Mesendoderm (in vitro differentiated cells): ENCODE measurements at places on chromosomes 2 and 18.
A peak's percentile ranks its signal among the peaks of the same experiment; 100 is the strongest.

- no peak for DNase-seq
These were observed 76.0 kb downstream of the DPP4 start for GRCh38 chr2:161997916-161998471.

DNA sequence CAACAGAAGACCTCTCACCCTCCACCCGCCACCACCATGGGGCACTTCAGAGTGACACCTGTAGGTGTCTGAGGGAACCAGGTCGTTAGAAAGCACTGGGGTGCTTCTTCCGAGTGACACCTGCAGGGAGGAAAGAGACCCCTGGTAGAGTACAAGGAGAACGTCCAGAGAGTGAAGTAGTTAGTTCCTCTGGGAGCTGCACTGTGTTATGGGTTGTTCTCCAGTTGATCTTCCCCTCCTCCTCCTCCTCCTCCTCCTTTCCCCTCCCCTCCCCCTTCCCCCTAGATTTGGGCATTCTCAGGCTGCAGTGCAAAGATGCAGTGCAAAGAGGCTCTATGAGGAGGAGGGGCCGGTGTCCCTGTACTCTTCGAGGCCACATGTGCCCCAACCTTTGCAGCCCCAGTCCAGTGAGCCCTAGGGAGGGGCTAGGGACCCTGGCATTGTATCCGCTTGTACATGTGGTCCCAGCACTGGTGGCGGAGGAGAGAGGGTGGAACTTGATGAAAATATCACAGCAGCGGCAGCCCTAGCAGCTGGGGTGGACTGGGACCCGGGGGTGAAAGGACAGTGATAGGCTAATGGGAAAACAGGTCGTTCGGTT is 850 bp downstream of the DNAJB2 start:
- DNase-seq, result no peak

DNA sequence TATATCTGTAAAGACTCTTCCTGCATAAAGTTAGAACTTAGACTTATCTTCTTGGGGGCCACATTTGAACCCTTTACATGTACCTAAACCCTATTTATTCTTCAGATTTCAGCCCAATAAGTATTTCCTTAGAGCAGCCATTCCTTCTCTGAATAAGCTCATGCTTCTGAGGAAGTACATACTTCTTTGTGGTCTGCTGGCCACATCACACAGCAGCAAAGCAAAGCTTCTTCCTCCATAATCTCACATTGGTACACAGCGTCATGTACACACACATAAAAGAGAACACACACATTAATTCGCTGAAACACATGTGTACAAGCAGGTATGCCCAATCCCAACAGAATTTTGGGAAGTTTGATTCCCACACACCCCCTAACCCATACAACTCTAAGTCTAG is 331.0 kb downstream of the CDH2 start:
- DNase-seq, result no peak

DNA sequence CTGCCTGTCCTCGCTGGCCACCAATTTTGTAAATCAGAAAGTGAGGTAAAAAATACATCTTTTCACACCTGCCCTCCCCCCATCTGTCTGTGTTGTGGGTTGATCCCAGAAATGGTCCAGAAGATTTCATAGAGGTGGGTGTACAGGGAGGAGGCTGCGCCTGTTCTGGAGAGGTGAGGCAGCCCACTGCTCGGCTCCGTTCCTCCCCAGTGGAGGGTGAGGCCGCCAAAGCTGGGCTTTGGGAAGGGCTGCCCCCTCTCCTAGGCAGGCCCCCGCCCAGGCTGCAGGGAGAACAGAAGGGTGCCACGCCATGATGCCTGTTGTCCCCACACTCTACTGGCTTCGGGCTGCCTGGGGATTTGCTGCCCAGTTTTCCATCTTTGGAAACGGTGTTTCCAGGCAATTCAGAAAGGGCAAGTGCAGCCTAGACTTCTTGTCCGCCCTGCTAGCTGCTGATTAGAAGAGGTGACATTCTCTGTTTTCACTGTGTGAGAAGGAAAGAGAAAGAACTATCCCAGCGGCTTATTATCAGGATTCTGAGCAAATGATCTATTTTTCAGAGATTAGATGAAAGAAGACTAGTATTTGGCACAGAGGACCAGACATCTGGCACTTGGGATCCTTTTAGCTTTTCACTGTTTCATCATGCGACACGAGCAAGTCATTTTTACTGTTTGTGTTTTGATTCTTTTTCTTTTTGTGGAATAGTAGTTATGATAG is 18.7 kb downstream of the SMARCAL1 start:
- DNase-seq, result no peak

DNA sequence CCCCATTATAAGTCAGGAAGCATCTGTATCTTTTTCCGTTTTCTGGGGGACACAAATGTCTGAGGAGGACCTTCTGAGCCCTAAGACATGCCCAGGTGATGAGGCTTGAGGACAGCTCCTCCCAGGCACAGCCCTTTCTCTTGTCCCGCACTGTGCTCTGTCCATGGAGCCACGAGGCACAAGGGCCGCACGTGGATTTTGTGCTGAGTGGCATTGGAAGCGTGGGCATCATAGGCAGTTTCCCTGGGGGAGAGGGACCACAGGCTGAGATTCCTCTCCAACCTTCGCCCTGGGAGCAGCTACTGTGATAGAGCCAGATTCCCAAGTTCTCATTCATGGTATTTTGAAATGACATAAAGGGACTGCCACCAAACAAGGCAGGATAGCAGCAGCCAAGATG is 139.9 kb downstream of the SH3RF3 start:
- DNase-seq, result no peak

DNA sequence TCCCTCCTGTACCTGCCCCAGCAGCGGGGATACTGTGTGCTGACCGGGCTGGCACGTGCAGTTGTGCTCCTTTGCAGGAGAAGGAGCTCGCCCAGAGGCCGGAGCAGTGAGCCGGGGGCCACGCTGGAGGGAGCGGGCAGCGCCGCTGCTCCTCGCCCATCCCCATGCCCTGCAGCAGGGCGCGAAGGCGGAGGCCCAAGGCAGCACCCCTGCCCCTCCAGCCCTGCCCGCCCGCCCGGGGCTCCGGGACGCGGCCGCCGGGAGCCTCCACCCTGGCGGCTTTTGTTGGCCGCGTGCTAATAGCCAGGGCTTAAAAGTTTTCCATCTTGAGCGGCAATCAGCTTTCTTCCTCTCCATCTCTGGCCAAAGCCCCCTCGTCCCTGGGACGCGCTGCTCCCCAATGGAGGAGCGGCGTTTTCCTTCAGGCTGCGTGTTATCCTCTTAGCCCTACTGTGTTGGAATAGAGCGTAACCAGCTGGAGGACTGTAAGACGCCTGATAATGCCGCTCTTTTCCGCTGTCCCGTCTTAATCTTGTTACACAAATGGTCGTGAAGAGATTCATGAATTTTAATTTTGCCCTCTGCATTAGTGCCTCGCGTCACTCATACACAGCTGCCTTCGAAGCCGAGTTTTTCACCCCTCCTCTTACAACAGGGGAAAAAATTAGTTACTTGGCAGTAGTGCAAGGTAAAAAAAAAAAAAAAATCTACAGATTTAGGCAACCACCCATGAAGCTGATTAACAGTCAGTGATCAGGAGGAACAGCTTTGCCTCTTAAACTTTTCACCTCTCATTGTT is 172.9 kb upstream of the SIX3 start:
- peak; percentile 61 for DNase-seq

GRCh38 chr2:240235811-240236210 is 95.4 kb upstream of the OTOS start:
- DNase-seq, result no peak

- no peak for DNase-seq
These were observed 45.5 kb downstream of the CDC42EP3 start for GRCh38 chr2:37625796-37626571.

GRCh38 chr2:190088917-190089316 is 26.4 kb upstream of the MSTN start:
- peak; percentile 71 for DNase-seq

DNA sequence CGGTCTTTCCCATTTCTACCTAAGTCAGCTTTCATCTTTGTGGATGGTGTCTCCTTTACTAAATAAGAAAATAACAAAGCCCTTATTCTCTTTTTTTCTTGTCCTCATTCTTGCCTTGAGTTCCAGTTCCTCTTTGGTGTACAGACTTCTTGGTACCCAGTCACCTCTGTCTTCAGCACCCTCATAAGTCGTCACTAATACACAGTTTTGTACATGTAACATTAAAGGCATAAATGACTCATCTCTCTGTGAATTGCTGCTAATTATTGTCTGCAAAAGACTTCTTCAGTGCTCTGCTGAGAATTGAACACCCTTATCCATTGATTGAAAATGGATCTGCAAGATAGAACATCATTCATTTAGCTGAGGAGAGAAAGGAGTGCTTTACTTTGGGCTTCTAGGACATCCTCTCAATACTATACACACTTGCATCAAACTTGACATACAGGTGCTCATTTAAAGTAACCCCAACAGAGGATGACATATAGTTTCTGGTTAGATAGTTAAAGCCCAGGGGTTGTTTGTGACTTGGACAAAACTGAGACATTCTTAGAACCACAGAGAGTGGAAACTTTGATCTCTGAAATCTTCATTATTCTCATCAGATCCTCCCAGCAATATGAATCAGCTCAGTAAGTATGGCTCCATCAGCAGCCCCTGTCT is 97.0 kb downstream of the XRCC5 start:
- DNase-seq, result no peak

GRCh38 chr18:60506682-60507081 is 134.1 kb upstream of the MC4R start:
- DNase-seq, result no peak

GRCh38 chr18:2169656-2170055 is 401.6 kb downstream of the METTL4 start:
- DNase-seq, result no peak

GRCh38 chr18:58845928-58846724 is 18.6 kb upstream of the ZNF532 start:
- DNase-seq, result no peak

GRCh38 chr2:101844055-101844635 is 146.6 kb downstream of the MAP4K4 start:
- DNase-seq, result no peak

- no peak for DNase-seq
These were observed 3.7 kb upstream of the ESPNL start for GRCh38 chr2:238096311-238097011.

GRCh38 chr18:21663578-21663977 is 41.0 kb downstream of the ABHD3 start:
- DNase-seq, result no peak

DNA sequence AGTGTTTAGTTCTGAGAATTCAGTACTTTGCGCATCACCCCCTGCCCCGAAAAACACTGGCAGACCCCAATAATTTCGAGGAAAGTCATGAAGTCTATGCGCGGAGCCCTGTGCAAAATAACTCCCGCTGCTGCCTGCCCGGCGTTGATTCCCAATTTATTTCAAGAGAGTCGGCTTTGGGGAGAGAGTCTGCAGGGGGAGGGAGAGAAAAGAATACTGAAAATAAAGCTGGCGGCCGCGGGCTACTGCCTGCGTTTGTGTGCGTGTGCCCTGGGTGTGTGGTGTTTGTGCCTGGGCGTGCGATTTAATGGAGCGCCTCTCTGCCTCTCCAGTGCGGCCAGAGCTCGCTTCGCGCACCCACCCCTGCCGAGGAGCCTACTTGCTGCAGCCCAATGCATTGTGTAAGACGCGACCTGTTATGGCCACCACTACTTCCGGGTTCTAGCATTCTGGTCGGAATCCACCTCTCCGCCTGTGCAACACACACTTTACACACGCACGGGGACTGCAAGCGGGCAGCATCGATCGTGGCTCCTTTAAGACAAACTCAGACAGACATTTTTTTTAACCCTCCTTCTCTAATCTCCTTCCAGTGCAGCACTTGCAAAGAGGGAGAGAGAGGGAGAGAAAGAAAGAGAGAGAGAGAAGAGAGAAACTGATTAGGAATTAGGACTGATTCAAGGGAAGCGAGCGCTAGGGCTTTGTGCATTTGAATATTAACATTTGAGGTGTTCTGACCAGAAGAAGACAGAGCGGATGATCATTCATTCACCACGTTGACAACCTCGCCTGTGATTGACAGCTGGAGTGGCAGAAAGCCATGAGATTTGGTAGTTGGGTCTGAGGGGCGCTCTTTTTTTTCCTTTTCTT is at the start of gene MEIS1:
MEIS1 (plus strand) TSS at position 447 of the 870 bp plus-strand sequence. CDS start 732 bp downstream, outside the sequence.
- peak; percentile 91 for DNase-seq

DNA sequence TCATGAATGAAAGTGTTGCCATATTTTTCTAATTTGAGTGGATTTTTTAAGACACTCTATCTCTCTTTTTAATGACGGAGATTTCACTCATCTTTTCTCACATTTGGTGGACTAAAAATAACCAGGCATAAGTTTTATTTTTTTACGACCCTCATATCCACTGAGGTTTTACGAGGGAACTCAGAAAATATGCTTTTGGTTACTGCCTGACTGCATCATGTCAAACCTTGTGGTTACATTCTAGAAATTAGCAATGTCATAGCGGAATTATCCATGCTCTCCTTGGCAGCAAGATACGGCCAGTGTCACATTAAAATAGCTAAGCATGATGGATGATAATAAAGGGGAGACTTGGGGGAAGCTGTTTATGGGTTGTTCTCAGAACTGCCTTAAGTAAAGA is 428.6 kb upstream of the FSHR start:
- no peak for DNase-seq

DNA sequence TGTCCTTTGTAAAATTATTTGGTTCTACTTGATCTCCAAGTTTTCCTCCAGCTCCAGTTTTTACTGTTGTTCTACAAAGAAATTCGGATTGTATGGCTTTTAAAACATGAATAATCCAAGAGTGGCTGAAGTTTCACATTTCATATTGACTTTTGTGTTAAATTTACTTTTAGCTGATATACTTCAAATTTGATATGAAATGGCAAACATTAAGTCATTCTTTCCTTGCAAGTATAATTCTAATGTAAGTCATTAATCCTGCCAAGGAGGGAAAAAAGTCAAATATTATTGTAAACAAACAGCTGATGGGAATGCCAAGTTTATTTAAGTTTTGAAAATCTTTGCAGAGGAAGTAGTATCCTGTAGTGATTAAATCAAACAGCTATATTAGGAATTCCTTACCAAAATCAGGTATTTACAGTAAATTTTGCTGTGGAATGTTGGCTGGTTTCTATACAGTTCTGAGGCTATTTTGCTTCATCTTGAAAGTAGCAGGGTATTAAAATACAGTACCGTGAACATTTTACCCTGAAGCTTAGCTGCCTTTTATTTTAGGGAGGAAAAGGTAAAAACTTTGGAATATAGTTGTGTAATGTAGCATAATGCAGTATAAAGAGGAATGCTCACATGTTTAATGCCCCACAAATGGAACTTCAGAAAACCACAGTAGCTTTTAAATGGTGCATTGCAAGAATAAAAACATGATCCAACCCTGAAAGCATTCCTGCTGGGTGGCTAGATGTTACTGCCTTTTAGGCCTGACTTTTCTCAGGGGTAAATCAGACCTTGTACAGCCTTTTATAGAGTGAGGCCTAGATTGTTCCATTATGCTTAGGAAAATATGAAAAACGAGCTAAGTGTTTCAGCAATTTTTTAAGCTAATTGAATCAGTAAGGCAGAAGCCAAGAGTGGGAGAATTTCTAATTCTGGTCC is 62.7 kb upstream of the NT5C1B start:
- no peak for DNase-seq

- DNase-seq, result no peak
These were observed 207.4 kb upstream of the NRP2 start for GRCh38 chr2:205474741-205475415.
